ENCODE measurements at places on chromosomes 6 and 20. TPM values are rescaled to one million over a fixed set of nuclear protein-coding genes. Genes with fewer than 3 reads are reported as not detected.

KCNS1 gene
- total RNA-seq, result not detected

ADA gene
- 7.2 TPM for total RNA-seq

CBLN4 gene
- total RNA-seq, result not detected

DNA sequence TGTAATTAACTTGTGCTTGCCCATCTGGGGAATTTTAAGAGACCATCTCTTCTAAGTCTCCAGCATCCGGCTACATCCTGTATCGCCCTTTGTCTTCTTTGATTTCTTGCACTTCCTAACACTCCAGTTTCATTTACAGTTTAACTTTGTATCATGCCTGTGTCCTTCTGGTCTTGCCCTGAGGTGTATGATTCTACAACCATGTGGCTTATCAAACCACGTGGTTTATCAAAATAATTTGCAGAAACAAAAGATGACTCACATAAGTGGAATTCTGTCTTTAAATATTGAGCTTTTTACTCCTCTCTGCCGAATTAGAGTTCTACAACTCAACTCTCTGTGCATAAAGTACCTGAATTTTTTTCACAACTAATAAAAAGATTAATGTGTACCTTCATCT is 580.7 kb downstream of the KIF16B start:
- no peak for DNase-seq

GRCh38 chr6:97594844-97595243 is 311.8 kb upstream of the MMS22L start:
- no peak for DNase-seq

GRCh38 chr6:24795106-24795505 is 3.6 kb downstream of the ARMH2 start:
- no peak for DNase-seq
